ENCODE measurements at places on chromosomes 6 and 20.

GRCh38 chr6:89360415-89360999, 8.0 kb upstream of the UBE2J1 start:
- DNase-seq = no peak

- DNase-seq = no peak
Measured at GRCh38 chr20:11582060-11582459, 335.6 kb upstream of the BTBD3 start.

DNA sequence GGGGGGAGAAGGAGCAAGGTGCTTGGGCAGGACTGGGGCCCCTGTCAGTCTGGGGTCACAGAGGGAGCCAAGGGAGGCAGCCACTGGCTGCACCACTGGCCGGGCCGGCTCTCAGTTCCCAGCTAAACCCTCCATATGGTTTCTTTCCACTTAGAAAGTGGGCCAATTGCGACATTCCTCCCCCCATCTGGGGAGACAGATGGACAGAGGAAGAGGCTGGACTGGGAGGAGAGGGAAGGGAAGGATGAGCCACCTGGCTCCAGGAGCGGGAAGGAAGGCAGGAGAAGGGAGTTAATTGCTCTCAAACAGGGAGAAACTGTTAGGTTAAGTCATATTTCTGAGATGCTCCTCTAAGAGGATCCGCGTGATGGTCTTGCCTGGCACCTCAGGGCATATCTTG, 82.2 kb downstream of the GRM4 start:
- no peak for DNase-seq

DNA sequence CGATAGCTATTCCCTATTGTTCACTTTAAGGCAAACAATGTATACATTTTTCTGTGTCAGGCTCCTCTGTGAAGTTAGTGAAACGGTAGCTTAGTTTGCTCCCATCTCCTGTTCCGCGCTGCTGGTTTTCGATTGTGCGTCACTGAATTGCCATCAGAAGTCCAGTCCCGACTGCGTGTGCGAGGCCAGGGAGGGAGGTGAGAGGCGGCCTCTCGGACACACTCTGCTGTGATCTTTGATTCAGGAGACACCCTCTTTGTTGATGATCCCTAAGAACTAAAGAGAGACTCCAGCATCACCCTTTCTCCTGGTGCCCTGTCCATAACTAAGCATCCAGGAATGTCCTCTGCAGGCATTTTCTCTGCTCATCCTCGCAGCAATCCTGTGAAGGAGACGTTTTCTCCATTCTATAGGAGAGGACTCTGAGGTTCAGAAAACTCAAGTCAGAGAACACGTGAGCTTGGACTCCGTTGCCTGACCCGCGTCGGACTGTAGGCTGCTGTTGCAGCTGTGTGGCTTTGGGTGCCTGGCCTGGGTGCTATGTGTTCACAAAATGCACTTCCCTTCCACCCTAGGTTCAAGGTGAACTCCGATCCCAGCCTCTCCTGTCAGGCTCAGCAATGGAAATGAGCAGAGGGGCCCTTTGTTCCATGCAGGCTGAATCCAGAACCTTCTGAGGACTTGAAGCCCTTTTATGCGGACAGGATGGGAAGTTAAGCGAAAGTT, 24.1 kb upstream of the UNC93A start:
- DNase-seq = no peak

GRCh38 chr20:1144401-1145172, 26.2 kb downstream of the PSMF1 start:
- DNase-seq = no peak

GRCh38 chr6:5634525-5634924, 372.2 kb downstream of the NRN1 start:
- no peak for DNase-seq

GRCh38 chr6:15499591-15499990, 163.2 kb downstream of the DTNBP1 start:
- DNase-seq = no peak

DNA sequence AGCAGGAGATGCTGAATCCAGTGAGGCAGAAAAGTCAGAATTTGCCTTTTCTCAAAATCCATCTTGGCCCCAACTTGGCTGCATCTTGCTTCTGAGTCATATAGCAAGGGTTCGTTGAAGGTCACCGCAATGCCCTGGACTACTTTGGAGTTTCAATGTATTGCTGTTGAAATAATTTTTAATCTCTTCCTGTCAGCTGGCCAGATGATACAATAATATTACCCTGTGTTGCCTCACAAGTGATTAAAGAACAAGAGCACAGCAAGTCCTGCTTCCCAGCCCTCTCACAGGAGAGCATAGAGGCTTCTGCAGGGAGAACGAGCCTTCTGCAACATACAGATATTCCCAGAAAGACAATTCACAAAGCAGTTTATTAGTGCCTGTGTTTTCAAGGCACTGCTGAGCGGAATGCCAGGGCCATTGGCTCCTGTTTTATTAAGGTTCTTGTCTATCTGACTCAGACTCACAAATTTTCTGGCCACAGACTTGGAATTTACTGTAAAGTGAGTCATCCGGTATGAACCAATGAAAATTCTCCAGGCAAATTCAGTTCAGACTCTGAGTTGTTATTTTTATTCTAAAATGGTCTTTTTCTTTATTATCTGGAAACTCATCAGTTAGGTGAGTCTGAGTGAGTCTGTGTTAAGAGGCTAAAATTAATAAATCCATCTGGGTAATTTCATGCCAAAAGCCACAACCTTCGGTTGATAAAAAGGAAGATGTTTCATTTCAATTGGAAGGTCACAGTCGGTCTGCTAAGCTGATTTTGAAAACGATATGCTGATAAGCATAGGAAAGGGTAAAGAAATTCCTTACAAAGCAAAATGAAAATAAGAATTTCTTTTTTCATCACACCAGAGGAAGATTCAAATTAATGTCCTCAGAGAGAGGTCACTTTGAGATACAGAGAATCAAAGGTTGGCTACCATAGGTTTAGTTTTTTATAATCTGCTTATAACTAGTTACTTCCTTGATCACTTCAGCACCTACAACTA, 289.4 kb upstream of the STXBP5 start:
- no peak for DNase-seq

- no peak for DNase-seq
Measured at GRCh38 chr20:54086507-54087039, 16.2 kb upstream of the BCAS1 start.

- no peak for DNase-seq
Measured at GRCh38 chr6:35154262-35154661, 13.1 kb upstream of the TCP11 start.

DNA sequence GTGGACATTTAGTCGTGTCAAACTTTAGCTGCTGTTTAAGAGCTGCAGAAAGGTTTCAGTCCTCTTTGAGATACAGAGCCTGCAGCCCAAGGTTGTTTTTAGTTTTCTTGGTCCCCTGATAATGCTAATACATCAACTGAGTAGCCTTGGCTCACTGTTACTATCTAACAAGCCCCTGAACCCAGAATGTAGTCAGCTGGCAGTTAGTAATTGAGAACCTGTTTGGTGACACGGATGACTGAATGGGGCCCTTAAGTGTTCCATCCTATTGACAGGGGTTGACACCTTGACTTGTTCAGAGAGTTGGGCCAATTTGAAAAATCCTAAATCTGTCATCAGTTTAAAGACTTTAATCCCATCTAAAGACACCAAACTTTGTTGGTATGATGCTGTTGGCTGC, 2.8 kb downstream of the RTN4IP1 start:
- DNase-seq = no peak

DNA sequence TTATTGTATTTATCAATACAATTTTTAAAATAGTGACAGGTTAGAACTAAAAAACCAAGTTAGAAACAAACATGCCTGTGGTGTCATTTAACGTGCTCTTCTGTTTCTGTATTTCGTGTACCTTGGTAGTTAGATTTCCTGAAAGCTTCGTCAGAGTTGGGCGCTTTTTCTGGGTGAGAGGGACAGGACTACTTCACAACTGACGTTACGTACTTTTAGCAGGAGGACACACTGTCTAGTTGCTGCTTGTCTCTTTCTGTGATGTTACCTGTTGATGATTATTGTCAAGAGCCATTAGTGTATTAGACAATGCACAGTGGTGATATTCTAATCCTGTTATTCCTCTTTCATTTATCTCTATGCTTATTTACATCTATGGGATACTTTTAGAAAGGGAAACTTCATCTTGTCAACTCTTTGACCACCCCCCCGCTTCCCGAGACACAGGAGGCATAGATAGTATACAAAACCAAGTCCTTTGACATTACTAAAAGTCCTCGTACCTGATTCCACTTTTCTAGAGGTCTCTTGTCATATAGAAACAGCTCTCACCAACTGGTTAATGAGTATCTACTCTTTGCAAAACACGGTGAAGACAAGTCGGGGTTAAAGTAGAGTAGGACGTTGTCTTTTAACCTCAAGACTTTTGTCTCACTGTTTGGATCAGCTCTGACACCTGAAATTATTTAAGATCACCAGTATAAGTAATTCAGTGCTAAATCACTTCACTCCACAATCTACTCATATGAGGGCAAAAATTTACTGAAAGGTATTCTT, 96.3 kb downstream of the LYRM2 start:
- no peak for DNase-seq

DNA sequence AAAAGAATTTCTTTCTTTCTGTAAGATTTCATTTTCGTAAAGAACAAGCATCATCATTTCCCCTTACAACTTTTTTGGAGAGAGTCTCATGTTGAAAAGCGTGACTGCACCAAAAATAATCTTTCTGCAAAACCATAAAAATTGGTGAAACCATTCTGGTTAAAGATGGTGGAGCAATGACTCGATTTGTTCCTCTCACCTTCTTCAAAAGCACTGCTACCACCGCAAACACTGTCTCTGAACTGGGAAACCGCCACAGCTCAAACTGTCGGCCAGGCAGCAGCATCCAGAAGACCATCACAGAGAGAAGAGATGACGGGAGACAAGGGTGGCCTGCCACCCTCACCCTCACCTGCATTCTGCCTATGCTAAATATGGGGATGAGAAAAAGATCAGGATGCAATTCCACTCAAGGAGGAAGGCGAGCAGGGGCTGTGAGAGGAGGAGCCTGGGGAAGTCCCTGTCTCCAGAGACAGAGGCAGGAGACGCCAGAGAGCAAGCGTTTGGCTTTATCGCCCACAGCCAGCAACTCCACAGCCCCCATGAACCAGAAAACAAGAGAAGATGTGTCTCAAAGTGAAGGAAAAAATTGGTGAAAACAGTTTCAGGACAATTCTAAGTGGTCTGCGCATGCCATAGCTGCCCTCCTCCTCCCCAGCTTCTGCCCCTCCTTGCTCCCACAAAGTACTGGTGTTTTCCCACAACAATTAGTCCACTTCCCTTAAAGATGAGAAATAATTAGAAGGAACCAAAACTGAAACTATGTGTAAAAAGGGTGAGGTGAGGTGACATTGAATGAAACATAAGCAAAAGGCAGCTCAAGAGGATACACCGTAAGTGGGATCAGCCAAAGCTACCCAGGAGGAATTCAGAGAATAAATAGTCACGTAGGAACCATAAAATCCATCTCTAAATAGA, 255.5 kb downstream of the KIF16B start:
- DNase-seq = no peak

DNA sequence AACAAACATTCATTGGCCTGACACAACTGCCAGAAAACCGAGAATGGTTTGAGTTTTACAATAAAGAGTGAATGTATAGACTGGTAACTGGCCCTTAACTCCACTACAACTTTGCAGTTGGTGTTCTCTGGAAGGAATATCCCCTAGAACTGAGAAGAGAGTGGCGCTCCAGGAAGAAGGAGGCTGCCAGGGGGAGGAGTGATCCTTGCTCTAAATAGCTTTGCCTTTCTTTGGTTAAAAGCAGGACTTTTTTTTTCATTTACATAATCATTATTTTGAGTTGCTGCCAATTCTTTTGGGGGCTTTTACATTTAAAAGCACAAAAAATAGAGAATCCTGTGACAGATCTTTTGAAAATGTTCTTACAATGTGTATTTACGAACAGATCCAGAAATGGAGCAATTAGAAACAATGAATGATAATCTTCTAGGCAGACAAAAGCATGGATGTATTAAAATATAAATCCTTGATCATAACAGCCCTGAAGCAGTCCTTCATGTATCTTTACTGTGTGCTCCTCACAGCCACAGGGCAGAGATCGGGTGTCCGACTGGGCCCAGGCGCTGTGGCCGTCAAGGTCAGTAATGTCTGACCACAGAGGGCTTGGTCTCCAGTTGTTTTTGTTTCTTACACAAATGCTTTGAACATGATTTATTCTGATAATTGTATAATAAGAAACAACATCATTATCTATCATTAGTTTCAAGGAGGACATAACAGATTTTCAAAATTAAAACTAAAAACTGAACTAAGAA, 612.2 kb downstream of the HDGFL1 start:
- DNase-seq = no peak

- DNase-seq = no peak
Measured at GRCh38 chr6:105855433-105855832, 230.7 kb upstream of the PRDM1 start.

GRCh38 chr6:166911248-166911677, 45.1 kb downstream of the RNASET2 start:
- DNase-seq = no peak

- no peak for DNase-seq
Measured at GRCh38 chr20:35264755-35265154, 13.2 kb downstream of the MMP24OS start.

- DNase-seq = no peak
Measured at GRCh38 chr6:38110481-38110971, 291.0 kb downstream of the ZFAND3 start.

- DNase-seq = no peak
Measured at GRCh38 chr6:120534954-120535353, 799.3 kb downstream of the TBC1D32 start.

DNA sequence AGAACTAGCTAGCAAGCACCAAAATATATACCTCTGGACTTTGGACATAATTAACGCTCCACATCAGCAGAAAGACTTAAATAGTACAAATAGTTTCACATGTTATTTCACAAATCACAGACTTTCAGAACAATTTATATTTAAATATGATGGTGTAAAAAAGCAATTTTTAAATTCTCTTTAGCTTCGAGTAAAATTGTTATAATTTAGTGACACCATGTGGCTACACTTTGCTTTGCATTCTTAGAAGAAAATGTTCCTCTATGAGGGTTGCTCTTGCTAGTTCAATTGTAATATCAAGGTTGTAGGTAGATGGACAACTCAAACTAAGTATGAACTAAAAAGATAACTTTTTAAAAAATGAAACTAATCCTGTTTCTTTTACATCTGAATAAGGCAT, 69.0 kb downstream of the BTBD9 start:
- no peak for DNase-seq

- DNase-seq = no peak
Measured at GRCh38 chr6:127129251-127129650, 10.8 kb downstream of the RSPO3 start.

All from ascending aorta (tissue), 2 donors.